ENCODE measurements at places on chromosomes 13 and 19.

GRCh38 chr13:91135968-91136367, 211.5 kb upstream of the MIR17HG start:
- DNase-seq = no peak

DNA sequence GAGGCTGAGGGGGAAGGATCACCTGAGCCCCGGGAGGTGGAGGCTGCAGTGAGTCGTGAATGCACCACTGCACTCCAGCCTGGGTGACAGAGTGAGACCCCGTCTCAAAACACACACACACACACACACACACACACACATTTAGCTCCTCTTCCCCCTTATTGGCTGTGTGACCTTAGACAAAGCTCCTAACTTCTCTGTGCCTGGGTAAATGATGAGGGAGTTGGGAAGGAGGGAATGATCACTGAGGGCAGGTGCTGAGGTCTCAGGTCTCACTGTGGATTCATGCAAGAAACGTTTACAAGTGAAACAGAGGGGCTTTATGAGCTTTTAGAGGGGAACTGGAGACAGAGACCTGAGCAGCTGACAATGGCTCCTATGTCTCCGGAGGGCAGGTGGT, 16.9 kb upstream of the BCL3 start:
- no peak for DNase-seq

DNA sequence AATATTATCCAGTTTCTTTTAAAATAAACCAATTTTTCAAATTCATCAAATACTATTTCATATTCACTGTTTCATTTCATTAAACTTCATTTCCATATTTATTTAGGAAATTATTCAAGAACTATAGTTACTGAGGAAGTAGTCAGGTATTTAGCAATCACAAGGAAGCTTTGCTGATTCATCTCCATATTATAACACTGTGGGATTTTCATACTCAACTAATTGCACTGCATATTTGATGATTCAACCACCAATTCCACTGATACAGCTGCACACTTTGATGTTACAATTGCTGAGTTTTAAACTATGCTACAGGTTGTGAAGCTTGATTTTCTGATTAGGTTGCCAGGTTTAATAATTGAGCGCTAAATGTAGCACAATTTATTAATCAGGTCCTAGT, 556.8 kb upstream of the SLITRK1 start:
- DNase-seq = no peak

DNA sequence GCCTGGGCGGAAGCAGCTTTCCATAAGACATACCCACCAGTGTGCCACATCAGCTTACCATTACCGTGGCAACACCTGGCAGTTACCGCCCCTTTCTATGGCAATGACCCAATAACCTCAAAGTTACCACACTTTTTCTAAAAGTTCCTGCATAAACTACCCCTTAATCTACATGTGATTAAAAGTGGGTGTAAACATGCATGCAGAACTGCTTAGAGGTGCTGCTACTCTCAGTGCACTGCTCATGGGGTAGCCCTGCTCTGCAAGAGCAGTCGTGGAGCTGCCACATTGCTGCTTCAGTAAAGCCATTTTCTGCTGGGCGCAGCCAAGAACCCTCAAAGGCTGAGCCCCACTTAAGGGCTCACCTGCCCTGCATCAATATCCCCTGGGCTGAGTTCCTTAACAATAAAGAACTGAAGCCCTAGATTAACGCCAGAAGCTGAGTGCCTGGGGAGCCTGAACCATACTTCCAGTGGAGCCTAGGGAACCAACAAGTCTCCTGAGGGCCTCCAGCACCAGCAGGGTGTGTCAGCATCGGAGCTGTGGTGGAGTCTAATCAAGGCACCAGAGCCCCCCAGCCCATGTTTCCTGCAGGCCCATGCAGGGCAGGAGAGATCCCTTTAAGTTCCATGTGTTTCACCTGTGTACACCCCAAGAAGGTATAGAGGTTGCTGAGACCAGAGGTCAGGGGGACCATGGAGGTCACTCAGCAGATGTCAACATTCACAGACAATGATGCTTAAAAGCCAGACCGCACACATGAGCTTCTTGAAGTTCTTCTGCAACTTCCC, 1198.1 kb downstream of the UQCRFS1 start:
- DNase-seq = no peak

- DNase-seq = no peak
These were observed 2.5 kb downstream of the NAPA start for GRCh38 chr19:47512183-47512947.

- no peak for DNase-seq
These were observed 608 bp downstream of the CD70 start for GRCh38 chr19:6590258-6590826.

DNA sequence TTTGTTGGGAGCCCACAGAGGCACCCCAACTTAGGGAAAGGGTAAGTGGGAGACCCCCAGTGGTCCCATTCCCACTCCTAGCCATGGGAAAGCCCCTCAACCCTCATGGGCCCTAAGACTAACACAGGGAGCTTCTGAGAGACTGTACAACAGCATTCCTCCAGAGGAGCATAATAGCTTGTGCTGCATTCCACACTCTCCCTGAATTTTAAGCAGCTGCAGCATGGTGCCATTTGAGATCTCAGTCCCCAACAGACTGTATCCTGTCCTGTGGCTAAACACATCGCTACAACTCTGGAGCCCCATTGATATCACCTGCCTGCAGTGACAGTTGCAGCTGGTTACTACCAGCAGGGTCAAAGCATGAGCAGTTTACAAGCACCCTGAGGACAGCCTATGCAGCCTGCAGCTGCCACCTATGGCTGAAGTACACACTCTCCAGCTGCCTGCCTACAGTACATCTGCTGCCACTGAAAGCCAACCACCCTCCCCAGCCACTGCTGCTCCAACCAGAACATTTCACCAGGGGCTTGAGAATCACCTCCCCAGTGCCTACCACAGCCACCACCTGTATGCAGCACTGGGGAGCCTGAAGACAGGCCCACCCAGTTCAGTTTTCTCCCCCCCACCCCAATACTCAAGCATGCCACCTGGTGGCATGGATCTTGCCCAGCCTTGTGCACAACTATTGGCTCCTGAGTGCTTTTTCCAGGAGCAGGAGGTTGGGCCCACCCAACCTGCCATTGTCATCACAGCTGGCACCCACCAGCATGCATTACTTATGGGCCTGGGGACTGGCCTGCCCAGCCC, 557.3 kb downstream of the GPC5 start:
- no peak for DNase-seq

- no peak for DNase-seq
These were observed 54.2 kb downstream of the PCDH9 start for GRCh38 chr13:67175836-67176459.

DNA sequence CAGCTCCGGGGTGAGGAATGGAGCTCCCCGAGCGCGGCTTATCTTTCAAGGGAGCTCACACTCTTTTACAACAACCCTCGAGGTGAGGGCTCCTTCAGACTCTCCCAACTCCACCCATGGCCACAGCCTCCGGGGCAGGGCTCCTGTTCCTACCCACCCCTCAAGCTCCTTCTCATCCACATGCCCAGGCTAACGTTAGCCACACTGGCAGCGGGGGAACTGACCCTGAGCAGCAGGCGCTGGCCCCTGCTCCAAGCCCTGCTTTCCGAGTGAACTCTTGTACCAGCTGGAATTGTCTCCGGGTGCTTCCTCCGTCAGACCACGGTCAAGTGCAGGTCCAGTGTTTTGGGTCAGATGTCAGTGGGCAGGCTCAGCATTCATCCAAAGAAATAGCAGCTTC, 89.4 kb downstream of the ANKRD10 start:
- no peak for DNase-seq

GRCh38 chr13:39054112-39054511, 15.9 kb downstream of the NHLRC3 start:
- no peak for DNase-seq

DNA sequence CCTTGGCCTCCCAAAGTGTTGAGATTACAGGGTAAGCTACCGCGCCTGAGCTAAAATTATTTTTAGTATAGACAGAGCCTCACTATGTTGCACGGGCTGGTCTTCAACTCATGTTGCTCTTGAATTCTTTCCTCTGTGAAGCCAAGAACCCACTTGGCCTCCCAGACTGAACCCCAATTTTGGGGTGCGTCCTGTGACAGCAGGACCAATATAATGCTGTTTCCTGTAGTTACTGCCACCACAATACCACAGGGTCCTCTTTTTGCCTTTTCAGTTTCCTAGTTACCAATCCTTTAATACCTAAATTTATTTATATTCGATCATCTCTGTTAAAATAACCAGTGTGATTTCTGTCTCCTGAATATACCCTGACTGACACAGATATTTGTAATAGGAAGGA, 32.9 kb downstream of the TSKS start:
- DNase-seq = no peak

DNA sequence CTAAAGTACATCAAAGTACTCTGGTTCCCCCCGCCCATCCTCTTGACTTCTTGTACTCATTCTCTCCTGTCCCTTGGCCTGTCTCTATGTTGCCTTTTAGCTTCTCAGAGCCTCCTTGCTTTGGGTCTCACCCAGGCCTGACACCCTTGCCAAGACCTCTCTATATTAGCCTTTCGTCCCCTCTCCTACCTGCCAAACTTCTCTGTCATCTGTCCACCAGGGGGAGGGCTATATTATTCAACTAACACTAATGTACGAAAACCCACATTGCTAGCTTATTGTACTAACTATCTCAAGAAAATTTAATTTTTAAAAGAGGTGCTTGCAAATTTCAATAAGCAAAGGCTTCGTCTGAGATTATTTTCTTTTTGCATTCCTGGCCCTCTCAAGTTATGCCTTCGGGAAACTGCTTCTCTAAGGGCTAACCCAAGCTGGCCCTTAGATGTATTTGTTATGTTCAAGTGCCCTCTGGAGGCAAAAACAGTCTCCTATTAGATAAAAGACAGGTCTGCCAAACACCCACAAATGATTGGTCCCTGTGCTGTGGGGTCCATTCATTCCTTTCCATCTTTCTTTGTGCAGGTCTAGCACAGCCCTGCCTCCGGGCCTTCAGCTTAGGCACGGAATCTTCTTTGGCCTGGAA, 6.3 kb upstream of the MRPS31 start:
- DNase-seq = no peak

GRCh38 chr13:73708393-73708985, 425.7 kb downstream of the KLF12 start:
- peak; percentile 40 for DNase-seq

DNA sequence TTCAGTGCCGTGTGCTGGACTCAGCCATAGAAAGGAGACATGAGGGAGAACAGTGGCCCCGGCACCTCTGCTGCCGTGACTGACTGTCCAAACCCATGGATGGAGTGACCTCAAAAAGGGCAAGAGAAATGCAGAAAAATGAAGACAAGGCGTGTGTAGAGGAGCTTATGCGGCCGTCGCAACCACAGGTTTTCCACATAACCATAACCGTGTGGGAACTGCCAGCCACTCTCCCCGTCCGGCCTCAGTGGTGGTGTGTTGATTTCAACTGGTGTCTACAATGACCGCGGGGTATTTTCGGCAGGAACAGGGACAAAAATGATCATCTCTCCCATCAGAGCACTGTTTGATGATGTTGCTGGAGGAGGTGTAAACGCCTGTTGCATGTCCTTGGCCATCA, 42.9 kb upstream of the F7 start:
- DNase-seq = no peak

DNA sequence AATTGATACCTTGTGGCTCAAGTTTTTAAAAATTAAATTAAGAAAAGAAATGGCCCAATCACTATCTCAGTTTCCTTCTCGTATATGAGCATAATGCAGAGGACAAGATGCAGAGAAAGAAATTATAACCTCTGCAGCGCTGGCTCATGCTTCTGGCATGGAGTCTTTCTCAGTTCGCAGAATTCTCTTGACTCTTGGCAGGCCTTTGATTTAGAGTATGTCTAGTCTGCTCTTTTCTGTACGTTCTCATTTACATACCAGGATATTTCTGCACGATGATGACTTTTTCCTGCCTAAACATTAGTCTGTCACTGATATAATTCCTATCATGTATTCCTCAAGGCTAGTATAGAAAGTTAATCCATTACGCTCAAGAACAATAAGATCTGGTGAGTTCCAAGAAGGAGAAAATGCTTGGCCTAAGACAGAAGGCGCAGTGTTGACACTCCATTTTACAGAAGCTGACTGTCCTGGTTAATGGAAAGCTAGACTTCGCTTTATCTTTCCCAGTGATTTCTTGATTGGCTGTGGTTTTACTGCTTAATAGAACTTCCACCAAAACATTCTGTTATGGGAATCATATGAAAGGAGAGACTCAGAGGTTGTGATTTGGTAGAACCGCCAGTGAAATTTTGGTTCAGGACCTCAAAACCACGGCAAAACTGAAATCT, 1.7 kb upstream of the SMAD9 start:
- DNase-seq = no peak

DNA sequence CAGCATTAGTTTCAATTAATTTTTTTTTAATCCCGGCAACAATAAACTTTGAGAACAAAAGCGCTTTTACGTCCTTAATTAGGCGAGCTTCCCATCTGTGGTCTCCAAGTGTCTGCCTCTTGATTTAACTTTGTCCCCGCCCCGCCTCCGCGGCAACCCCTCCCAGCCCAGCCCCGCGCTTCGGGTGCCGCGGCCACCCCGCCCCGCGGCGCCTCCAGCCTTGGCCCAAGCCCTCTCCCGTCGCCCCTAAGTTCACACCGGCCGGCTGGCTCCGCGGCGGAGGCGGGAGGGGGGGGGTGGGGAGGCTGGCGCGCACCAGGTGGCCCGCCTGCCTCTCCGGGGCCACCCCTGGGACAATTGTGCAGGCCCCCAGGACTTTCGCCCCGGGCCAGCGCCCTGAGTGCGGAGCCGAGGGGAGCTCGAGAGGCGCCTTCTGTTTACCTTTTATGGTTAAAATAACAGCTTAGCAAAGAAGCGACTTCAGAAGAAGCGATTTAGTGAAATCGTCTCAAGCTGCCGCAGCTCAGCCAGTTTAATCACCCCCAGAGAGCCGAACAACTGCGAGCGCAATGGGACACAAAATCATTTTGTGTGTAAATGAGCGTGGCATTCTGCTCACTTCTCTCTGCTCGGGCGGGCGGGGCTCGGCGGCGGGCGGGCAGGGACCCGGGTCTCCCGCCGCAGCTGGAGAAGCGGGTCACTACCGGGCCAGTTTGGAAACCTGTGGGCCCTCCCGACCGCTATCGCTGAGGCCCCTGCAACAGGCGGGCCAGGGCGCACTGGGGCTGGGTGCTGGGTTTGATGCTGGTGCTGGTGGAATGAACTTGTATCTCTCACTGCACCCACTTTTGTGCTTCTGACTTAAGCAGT, 1.4 kb downstream of the KCTD15 start:
- DNase-seq = peak; percentile 13

DNA sequence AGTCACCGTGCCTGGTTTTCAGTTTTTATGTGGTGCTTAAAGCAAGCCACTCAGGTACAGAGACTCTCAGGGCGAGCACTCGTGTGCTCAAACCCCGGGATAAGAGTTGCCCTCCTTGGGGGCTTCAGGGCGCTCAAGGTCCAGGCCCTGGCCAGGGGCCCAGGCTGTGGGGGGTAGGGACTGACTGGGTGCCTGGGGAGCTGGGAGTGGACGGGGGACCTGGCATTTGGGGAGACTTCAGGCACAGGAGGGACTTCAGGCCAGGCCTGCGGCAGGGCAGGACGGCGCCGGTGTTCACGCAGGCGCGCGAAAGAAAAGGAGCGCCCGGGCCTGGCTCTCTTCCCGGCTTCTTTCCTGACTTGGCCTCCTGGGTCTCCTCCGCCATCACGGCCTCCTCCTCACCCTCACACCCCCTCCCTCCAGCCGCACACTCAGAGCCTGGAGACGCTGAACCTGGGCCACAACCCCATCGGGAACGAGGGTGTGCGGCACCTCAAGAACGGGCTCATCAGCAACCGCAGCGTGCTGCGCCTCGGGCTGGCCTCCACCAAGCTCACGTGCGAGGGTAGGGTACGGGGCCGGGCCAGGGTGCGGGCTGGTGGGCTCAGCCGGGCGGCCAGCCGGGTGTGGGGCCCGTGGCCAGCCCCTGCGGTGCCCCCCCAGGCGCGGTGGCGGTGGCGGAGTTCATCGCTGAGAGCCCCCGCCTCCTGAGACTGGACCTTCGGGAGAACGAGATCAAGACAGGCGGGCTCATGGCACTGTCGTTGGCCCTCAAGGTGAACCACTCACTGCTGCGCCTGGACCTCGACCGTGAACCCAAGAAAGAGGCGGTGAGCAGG, 16.1 kb downstream of the NKPD1 start:
- DNase-seq = no peak

Data from nucleus accumbens (tissue), 56 donors.